ENCODE measurements at places on chromosomes 16 and 17. TPM values are rescaled to one million over a fixed set of nuclear protein-coding genes. Genes with fewer than 3 reads are reported as not detected.

GRCh38 chr17:36972905-36973304, 24.2 kb downstream of the AATF start:
- DNase-seq = no peak

GRCh38 chr16:87524407-87524806, 31.6 kb upstream of the ZCCHC14 start:
- DNase-seq = no peak

- no peak for DNase-seq
Observed at GRCh38 chr17:62101090-62101489, 36.0 kb upstream of the MED13 start.

GRCh38 chr16:53080345-53081031, 25.7 kb downstream of the CHD9 start:
- DNase-seq = no peak

Gene TUBG2
- total RNA-seq = 0.92 TPM

Measured in SJSA1 (cell line).